Epithelial cell of proximal tubule (primary cell): ENCODE measurements at places on chromosomes 2 and 18. TPM values are rescaled to one million over a fixed set of nuclear protein-coding genes. Genes with fewer than 3 reads are reported as not detected.

The NEU2 gene
- not detected in 2 replicates for total RNA-seq

DNA sequence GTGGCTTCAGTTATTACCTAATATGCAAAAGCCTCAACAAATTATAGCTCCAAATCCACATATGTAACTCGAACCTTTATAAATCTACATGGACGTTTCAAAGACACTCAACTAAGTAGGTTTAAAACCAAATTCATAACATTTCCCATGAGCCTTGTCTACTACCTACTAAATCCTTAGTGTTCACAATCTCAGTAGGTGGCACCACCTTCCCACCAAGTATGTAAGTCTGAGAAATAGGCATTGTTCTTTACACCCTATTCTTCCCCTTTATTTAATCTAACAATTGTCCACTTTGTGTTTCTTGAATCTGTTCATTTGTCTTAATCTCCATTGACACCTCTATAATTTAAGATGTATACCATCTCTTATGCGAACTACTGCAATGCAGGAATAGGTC is 4.6 kb downstream of the PIGN start:
- no peak for DNase-seq

DNA sequence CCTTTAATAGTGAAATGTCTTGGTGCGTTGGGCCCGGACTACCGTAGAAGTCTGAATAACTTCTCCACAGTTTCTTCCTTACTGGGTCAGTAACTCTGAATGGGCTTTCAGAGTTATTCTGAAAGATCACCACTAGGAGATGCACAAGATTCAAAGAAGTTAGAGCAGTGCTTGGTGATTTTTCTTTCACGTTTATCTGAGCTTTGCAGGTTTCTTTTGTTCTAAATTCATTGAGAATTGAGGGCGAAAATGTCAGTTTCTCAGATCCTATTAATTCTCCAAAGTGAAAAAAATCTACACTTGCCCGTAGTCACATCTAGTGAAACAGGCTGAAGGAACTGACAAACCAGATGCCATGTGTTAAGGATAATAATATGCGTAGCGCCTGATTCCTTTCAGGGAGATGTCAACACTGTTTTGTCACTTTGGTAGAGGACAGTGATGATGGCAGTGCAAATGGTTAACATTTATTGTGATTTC is 70.1 kb downstream of the QPCT start:
- DNase-seq = peak; percentile 23

GRCh38 chr18:55833543-55833942 is 245.6 kb upstream of the TCF4 start:
- DNase-seq = peak; percentile 99

DNA sequence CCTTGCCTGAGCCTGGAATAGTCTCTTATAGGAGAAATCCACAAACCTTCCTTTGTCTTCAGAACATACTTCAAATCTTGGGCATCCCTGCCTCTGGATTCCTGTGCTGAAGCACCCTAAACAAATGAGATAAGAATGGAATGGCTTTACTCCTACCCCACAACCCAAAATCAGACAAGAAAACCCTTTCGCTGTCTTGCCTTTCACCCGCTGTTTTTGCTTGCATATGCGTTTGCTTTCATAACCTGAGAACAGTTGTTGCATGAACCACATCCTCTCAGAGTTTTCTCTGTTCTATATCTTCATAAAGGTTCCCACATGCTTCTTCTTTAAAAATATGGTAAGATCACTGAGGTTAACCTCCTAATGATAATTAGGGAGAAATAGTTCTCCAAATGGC is 132.1 kb upstream of the MAP3K20 start:
- DNase-seq = no peak

- DNase-seq = peak; percentile 20
These were observed 108.7 kb downstream of the DPP10 start for GRCh38 chr2:114550895-114551793.

The ANKRD30B gene
- total RNA-seq = 0.14 and 0.17 TPM in 2 replicates

- DNase-seq = no peak
These were observed 300.0 kb upstream of the REV1 start for GRCh38 chr2:99789849-99790248.

The TMEM37 gene
- total RNA-seq = 0.36 and 1.2 TPM in 2 replicates

DNA sequence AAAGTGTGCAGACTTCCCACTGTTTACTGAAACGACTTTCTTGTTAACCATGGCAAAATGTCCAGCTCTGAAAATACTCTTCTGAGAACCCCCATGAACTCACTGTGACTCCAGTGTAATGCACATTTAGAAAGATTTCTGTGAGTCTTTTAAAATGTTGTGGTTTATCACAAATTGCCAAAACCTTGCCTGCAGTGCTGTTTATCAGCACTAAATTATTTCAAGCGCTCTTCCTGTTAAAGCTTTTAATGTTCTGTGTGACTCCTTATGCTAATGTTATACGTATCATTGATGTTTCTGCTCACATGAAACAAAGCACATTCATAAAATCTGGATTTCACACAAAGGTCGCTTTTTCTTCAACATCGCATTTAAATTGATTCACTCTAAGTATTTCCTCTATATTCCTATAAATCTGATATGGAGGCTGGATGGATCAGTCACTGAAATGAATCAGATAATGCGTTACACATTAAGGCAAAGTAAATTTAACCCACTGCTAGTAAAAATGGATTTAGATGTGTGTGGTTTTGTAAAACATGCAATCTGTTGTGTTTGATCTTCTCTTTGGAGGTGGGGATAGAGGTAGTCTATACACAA is 521.2 kb downstream of the NYAP2 start:
- DNase-seq = no peak

The CYP1B1 gene
- 5.4 and 17.5 TPM in 2 replicates for total RNA-seq

The ADGRF3 gene
- total RNA-seq = 0.69 TPM in 1 of 2 replicates, not detected in the other

DNA sequence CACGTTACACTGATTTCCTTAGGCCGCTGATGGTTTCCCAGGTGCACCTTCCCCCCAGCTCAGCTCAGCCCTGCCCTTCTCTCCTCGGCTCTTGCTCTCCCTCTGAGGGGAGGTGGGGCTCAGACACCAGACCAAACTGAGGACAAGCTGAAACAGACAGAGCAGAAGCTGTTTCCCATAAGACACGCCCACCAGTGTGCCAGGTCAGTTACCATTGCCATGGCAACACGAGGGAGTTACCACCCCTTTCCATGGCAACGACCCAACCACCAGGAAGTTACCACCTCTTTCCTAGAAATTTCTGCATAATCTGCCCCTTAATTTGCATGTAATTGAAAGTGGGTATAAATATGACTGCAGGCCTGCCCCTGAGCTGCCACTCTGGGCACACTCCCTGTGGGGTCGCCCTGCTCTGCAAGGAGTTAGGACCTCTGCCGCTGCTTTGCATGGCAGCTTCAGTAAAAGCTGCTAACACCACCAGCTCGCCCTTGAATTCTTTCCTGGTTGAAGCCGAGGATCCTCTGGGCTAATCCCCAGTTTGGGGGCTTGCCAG is 120.9 kb upstream of the SMIM21 start:
- no peak for DNase-seq

DNA sequence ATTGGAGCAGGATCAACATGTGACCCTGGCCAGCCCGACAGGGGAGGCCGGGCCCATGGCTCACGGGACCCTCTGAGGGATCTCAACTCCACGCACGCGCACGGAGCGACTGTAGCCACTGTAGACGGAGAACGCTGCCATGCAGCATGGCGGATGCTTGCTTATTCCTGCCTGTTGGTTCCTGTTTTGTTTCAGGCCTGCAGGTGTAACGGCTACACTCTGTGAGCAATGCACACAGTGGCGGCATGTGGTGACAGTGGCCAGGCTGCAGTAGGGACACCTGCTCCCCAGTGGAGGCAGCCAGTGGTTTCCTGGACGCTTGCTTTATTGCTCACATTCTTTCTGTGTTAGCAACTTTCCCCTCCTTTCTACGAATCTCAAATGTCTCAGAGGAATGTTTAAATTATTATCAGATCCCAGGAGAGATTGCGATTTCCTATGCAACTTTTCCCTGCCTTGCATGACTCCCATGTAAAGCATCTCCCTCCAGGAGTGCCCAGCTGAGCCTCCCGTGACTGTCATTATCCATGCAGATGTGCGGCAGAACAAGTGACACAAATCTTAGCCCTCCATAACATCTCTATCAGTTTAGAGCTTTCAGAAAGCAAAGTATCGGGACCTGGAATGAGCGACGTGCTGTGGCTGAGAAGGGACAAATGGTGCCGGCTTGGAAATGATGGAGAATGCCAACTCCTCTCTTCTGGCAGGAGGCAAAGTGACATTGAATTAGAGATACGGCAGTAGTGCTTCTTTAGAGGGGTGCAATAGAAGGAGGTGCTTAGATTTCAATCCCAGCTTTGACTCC is 209.7 kb downstream of the ASB1 start:
- DNase-seq = no peak
